ENCODE measurements at places on chromosomes 3 and 15.

DNA sequence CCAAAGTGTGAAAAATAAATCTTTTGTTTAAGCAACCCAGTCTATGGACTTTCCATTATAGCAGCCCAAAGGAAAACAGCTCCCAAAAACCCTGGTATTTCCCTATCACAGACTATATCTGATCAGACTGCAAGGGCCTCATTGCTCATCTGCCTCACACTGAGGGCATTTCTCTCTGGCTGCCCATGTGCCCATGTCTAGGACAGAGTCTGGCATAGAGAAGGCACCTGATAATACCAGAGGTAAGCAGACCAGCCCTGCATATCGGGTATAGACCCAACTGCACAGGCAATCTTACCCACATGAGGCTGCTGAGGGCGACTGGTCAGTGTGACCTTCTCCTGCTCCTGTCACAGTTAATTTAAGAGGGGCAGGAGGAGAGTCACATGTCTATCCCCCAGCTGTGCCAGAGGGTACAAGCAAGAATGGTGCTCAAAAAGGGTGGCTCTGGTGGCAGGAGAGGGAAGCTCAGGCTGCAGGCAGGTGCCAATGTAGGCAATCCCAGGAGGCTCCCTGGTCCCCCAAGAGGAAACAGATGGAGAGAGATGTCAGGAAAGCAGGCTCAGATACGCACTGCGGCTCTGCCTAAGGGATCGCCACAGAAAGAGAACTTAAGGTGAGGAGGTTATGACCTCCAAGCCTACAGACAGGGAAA is 3.1 kb downstream of the CSRNP1 start:
- DNase-seq, result no peak

DNA sequence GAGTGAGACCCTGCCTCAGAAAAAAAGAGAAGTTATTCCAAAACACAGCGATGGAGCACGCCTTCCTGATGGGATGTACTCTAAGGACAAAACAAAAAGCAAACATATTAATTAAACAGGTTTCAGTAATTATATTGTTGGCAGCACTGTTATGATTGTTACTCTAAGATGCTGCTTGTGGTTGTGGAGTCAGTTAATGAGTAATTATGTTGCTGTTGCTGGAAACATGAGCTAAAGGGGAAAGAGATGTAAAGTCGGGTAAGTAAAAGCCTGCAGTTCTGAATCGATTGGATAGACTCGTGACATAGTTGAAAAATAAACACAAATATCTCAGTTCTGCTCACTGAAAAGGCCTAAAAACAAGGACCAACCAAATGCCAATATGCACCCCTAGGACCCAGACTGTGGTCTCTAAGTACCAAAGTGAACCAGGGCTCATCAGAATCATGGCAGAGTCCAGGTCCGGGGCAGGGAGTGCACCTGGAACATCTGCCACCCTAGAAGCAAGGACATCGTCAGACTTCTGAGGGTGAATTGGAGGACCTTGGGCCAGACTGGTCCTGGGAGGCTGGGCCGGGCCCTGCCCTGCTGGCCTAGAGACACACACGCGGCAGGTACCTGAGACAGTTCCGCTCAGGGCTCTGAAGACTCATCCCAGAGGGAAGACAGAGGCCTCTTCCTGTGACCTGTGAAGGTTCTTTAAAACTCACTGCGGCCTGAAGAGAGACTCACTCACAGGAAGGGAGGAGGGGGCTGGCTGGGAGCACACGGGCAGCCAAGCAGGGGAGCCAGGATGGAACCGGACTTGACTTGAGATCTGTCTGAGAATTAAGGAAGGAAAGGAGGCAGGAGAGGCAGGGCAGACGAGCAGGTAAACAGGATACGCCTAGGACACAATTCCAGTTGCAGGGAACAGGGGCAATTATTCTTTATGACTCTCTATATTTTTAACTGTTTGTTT is 140.5 kb downstream of the LRRK1 start:
- no peak for DNase-seq

DNA sequence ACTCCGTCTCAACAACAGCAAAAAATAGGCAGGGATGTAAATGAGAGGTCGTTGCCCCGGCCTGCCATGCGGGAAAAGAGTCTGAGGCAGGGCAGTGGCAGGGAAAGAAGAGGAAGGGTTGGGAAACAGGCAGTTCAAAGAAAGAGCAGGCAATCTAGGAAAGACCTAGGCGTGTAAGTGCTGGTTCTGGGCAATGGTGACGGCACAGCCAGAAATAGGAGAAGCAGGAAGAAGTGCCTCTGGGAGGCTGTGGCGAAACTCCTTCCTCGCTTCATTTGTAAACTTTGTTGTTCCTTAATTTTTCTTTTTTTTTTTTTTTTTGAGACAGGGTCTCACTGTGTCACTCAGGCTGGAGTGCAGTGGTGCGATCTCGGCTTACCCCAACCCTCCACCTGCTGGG is 4.3 kb downstream of the SLC51A start:
- DNase-seq, result no peak

- no peak for DNase-seq
Measured at GRCh38 chr3:120349855-120350125, 636 bp upstream of the LRRC58 start.

- no peak for DNase-seq
Measured at GRCh38 chr3:8529181-8529637, 27.6 kb downstream of the LMCD1 start.

GRCh38 chr3:187398955-187399354 is 30.8 kb downstream of the RTP4 start:
- DNase-seq, result no peak

GRCh38 chr15:73156431-73157191 is 104.3 kb downstream of the NEO1 start:
- no peak for DNase-seq

DNA sequence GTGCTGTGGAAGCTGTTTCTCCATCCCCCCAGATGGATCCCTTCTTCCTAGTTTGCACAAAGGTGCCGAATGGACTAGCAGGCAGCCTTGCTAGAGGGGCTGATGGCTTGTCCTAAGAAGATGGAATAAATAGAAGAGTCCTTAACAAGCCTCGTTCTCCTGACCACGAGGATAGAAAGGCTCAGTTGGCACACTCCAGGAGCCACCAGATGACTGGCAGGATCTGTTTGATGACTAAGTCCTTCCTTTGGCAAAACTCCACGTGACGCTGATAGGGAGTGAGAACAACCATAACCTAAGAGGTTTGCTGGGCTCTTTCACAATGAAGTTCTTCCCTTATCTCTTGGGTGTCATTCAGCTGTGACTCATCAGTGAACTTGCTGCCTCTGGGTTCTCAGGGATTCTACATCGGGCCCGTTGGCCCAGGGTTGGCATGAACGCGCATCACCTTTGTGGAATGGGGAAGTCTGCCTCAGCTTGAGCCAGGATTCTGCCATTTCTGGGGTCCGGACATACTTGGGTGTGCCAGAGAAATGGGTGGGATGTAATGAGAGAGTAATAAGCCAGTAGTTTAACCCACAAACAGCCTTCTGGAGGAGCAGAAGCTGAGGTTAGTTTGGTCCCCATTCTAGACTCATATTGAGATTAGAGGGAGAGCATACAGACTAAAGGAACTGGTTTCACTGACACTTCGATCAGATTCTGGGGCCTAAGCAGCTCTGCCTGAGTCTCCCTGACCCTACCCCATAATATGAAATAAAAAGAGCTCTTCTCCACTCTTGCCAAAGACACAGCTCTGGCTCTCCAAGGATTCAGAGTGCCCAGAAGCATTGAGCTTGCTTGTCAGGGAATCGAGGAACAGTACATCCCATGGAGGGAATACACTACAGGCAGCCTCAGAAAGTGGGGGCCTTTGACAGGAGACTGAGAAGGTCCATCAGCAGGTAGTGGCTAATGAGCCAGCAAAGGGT is 2.0 kb upstream of the MELTF start:
- DNase-seq, result no peak

DNA sequence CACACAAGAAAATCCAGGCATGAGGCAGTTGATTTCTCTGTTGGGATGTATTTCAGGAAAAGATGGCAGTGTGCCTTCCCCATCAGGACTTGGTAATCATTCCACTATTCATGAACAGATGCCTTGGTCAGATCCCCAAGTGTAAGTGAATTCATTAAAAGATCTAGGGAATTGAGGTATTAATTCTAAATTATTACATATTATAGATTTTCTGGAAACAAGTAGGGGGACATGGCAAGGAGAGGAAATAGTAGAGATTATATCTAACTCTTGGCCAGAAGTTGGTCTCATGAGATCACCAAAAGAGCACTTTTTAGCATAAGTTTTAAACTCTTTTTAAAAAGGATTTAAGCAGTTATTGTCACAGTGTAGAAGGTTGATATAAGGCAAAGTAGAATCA is 74.4 kb upstream of the MDFIC2 start:
- DNase-seq, result no peak

- no peak for DNase-seq
Measured at GRCh38 chr3:58084166-58084565, 75.9 kb downstream of the FLNB start.

DNA sequence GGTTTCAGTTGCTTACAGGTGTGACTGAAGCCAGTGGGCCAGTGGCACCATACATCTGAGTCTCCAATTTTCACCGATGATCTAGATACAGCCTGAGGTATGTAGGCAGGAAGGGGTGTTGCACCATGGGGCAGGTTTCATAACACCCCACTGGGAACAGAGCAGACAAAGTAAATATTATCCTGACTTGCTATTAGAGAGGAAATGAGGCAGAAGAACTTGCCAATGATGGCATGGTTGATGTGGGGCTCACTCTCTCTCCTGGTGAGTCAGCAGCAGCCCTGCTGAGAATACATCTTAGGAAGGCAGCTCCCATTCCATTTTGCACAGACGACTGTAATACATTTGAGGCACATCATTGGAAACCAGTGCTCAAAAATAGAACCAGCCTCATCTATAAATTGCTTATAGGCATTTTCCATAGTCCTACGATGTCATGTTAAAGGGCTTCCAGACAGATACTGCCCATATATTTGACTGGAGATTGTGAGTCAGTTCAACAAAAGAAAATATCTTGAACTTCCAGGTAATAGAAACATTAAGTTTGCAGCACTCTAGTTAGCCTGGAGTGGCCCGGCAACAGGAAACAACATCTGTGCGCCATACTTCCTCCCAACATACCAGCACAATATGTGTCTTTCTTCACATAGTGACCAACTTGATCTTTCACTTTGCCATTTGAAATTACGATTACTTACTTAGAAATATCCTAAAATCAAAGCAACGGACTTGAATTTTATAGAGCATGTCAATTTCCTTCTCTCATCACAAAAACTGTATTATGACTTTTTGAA is 175.5 kb downstream of the NECTIN3 start:
- no peak for DNase-seq

Data from activated CD4-positive, alpha-beta T cell treated with anti-CD3 and anti-CD28 coated beads, Interleukin-2, amount 50 U/mL, for 4 hours (primary cell).